ENCODE measurements at places on chromosomes 1 and 21. TPM values are rescaled to one million over a fixed set of nuclear protein-coding genes. Genes with fewer than 3 reads are reported as not detected.

- no peak for DNase-seq
Observed at GRCh38 chr1:178382372-178382771, 114.4 kb downstream of the CLEC20A start.

DNA sequence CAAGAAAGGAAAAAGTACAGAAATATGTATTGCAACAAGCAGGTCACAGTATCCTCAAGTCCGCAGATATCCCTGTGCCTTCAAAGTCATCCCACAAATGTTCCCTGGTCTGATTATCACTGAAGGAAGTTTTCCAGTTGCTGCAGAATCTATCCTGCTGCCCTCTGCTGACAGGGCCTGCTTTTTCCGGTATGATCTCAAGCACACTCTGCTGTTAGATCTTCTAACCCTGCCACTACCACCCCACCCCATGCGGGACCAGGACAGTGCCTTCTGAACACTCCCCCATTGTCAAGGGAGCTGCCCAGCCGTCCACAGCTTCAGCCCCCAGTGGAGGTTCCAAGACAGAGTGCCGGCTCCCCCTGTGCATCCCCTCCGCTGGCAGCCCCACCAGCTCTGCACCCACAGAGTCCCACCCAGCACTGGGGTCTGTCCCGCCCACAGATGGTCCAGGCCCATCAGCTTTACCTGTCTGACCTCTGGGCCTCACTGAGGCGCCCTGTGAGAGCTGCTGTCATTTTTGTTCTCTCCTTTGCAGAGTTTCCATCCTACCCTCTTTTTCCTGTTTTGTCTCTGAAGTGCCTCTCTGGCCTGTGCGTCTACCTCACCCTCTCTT, 27.9 kb downstream of the FAM163A start:
- DNase-seq, result no peak

The ITPKB gene
- total RNA-seq, result not detected

The NPHS2 gene
- not detected for total RNA-seq

The S100A2 gene
- 1.4 TPM for total RNA-seq

Data from HepG2 (cell line).